WTC11 (cell line): ENCODE measurements at places on chromosomes 1 and 21.
A peak's percentile ranks its signal among the peaks of the same experiment; 100 is the strongest.

- no peak for DNase-seq
Observed at GRCh38 chr1:168303716-168304540, 23.3 kb downstream of the TBX19 start.

DNA sequence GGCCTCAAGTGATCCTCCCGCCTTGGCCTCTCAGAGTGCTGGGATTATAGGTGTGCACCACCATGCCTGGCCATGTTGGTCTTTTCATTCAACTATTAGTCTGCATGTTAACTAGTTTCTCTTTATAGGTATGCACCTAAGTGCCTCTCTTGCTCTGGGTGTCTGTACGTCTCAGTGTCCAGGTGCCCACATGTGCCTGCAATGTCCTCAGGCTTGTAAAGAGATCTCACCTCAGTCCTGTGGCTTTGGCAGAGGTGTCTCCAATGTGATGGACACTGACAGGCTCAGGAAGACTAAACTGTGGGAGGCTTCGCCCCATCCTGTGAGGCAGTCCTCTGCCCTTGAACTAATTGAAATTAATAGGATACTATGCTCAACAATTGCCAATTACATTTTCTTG, 526.3 kb downstream of the PTPRU start:
- no peak for DNase-seq

DNA sequence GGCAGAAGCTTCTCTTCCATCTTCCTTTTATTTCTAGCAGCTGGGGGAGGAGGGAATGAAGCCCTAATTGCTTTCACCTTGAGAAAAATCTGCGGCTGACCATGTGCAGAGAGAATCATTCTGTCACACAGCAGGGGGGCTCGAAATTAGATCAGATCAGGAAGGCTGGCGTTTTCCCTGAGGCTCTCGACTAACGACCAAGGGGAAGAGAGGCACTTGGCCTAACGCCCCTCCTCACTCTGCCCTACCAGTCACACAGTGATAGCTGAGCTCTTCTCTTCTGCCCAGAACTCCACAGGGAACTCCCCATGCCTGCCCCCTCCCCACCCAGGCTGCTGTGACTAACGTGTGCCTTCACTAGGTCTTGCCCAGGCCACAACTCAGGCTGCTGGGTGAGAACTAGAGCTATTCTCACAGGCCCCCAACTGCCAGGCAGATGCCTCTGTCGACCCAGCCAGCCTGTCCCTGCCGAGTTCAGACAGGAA, 26.5 kb upstream of the KHDRBS1 start:
- peak; percentile 27 for DNase-seq

GRCh38 chr1:84406346-84406861, 8.1 kb downstream of the DNASE2B start:
- DNase-seq = no peak

DNA sequence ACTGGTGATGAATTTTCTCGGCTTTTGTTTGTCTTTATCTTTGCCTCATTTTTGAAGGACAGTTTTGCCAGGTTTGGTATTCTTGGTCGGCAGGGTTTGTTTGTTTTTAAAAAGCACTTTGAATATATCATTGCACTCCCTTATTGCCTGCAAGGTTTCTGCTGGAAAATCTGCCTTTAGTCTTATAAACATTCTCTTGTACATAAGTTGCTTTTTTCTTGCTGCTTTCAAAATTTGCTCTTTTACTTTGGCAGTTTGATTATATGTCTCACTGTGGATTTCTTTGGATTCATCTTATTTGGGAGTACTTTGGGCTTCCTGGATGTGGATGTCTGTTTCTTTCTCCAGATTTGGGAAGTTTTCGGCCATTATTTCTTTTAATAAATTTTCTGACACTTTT, 58.1 kb upstream of the C1orf146 start:
- DNase-seq = no peak

DNA sequence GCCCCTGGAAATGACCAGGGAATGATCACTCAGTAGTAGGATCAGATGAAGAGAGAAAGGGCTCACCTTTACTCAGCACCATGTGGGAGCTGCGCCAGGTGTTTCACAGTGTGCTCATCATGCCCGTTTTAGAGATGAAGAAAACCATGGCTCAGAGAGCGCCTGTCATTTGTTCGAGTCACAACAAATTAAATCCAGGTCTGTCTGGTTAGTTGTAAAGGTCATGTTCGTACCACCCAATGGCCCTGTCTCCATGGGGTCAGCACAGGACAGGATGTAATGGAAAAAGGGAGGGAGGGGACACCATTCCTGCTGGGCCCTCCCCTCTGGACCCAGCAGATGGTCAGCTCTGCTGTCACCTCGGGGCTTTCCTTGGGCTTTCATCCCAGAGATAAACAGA, 15.2 kb downstream of the KIRREL1 start:
- no peak for DNase-seq

GRCh38 chr1:227775841-227776240, 39.6 kb upstream of the PRSS38 start:
- no peak for DNase-seq

- peak; percentile 67 for DNase-seq
Observed at GRCh38 chr1:159854116-159854692, 8.3 kb downstream of the VSIG8 start.

DNA sequence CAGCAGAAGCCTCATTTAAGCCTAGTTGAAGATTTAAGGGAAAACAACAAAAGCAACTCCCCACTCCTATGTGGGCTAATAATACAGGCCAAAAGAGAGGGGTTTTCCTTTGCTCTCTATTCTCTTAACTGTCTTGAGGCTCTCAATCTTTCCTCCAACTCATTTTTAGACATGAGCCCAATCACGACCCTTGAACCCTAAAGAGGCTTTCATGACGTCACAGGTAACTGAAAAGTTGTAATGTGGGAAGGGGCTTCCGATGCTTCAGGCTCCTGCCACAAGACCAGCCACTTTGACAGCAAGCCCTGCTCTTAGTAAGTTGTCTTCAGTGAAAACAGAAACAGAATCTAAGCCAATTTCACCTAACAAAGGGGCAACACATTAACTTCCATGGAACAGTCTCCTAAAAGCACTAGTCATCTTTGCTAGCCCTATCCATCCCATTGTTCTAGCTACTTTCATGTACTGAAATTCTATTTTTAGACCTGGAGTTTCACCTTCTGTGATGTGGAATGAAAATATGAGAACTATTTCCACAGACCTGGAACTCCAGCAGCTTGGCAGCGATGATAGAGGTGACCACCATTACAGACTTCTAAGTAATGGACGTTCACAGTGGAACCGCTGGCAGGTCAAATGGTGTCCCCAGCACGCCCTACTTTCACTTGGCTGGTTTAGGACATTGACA, 36.3 kb downstream of the GPR161 start:
- DNase-seq = no peak
